ENCODE measurements at places on chromosomes 7 and 10.

DNA sequence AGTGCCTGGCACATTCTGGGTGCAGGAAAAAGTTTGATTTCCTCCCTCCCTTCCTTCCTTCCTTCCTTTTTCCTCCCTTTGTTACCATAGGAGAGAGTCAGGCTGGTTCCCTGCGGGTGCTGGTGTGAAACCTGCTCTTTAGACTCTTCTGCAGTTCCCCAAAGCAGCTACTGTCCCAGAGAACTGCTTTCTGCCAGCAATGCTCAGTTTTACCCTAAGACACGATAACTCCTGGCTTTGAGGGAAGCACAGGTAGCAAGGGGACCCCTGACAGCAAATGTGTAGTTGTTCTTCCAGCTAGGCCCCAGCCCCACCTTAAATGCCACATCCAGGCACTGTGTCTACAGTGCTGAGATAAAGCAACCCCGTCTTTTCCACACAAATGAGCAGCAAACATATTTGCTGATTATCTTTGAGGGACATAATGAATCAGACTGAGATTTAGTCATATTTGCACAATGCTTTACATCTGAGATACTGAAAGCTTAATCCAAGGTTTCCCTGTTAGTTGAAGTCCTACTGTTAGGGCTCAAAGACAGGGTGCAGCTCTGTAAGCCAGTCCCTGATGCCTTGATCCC, 55.5 kb downstream of the MET start:
- no peak for DNase-seq

DNA sequence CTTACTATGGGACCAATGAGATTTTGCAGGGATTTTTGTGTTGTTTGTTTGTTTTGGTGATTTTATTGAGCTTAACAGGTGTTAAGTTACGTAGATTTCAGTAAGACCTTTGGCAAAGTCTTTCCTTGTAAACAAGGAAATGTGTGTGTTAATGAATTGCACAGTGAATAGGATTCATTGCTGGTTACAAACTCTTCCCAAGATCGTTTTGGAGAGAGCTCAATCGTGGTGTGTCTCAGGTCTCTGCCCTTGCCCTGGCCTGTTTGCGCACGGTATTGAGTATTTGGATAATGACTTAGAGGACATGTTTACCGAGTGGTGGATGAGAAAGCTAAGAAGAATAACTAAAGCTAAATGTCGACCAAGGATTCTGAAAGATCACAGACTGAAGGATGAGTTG, 41.9 kb downstream of the PRPF18 start:
- no peak for DNase-seq

DNA sequence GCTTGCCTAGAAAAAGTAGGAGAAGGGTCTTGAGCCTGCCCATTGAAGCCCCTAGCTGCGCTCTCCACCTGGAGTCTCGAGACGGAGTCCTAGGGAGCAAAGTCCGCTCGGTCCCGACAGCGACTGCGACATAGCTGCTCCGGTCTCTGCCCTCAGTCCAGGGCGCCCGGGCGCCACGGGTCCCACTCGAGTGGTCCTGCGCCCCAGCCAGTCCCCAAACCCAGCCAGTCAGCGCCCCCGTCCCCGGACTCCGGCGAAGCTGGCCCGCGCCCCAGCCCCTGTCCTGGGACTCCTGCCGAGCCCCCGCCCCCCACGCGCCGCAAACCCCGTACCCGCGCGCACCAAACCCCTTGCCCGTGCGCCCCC, 490 bp downstream of the TNS3 start:
- DNase-seq, result no peak

DNA sequence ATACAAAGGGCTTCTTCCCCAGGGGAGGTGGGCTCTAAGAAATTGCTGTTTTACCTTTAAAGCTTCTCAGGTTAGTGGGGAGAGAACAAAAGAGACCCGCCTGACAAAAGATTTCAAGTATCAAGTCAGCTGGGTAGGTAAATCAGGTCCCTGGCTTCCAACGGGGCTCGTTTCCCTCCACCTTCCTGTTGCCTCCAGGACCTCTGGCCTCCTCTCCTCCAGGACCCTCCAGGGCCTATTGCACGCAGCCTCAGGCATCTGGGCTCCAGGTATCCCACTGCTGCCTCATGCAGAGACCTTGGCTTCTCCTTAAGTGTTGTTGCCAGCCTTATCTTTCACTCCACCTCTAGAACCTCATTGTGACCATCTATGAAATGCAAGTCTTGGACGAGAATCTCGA, 2.9 kb downstream of the BNIP3 start:
- DNase-seq, result no peak

DNA sequence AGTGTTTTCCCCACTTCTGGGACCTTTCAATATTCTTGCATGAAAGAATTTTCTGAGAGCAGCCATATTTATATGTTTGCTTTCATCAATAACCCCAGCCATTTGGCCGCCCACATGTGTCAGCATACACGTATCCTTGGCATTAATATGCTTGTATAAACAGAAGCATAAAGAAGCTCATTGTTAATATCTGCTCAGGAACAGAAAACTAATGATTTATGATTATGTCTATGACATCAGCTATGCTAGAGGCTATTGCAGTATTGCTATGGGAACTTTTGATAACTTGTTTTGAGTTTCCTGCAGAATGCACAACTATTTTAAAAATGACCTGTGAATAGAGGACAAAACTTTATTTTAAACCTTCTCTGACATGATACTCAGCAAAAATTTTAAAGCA, 300.9 kb upstream of the MTPN start:
- DNase-seq, result no peak

GRCh38 chr10:71797533-71798307, 24.4 kb upstream of the VSIR start:
- DNase-seq, result no peak

- DNase-seq, result no peak
Observed at GRCh38 chr10:43252166-43252782, 14.6 kb downstream of the RASGEF1A start.

DNA sequence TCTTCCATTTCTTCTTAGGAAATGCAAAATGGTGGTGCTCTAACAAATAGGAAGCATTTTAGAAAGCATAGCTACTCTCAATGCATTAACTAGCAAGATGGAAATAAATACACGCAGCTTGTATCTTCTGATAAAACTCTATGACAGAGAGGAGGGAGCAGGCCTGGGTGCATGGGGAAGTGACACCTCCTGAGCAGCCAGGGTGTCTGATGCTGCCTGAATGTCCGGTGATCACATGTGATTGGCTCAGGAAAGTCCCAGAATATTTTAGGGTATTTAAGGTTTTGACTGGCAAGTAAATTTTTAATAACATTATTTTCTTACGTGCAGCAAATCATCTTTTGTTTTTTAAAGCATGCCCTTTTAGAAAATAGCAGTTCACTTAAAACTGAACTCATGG, 261.0 kb upstream of the KLF6 start:
- no peak for DNase-seq

DNA sequence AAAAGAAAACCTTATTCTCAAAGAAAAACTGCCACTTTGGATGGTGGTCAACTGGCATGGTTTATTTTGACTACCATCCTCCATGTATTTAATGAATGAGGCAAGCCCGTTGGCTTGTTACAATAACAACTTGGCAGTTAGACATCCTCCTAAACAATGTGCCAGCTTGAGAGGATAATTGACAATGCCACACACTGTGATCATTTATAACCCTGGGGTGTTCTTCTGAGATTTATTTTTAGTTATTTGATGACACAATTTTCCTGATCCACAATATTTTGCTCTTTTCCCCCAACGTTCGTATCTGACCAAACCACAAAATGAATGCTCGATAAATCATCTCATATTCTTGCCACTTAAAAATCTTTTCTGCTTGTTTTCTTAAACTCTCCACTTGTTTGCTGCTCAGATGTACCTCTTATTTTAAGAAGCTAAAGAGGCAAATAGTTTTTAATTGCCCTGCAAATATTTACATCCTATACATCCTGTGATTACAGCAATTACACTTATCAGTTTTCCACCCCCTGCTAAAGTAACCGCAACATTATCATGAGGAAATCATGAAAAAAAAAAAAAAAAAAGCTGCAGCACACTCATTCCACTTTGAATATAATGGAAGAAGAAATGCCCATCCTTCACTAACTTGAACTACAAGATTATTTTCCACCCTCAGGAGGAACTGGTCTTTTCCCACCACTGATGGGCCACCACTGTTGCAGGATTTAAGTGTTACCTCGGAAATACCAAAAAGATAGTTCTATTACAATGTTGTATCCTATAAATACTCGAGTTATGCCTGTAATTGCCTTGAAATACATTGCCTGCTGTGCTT, 119.9 kb downstream of the MBL2 start:
- DNase-seq, result no peak

GRCh38 chr7:18040196-18040595, 12.6 kb upstream of the PRPS1L1 start:
- no peak for DNase-seq

DNA sequence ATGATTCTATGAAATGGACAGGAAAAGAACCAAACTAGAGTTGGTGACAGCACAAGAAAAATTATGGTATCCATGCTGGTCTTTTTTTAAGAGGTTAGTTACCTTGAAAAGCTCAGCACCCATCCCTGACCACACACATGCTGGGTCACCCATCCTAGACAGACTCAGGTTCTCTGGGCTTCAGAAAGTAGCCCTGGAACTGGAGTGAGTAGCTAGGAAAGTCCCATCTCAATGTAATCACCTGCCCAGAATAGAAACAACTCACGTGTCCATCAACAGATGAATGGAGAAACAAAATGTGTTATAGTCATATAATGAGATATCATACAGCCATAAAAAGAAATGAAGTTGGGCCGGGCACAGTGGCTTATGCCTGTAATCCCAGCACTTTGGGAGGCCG, 37.0 kb downstream of the GSDME start:
- DNase-seq, result no peak

- no peak for DNase-seq
Observed at GRCh38 chr10:113415246-113415645, 137.6 kb upstream of the HABP2 start.

DNA sequence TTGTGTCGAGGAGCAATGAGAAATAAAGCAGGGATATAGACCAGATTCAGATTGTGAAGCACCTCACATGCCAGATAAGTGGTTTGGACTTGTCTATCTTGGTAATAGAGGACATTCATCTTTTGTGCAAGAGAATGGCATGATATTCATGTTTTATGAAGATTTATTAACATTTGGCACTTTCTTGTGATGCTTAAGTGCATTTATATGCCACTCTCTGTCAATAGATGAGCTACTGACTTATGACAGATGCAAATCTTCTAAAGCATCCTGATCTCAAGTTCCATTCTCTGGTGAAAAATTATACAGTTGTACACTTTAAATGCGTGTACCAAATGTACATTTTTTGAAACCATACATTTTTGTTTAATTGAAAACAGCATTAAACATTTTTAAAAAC, 415.3 kb downstream of the SORCS3 start:
- DNase-seq, result no peak

DNA sequence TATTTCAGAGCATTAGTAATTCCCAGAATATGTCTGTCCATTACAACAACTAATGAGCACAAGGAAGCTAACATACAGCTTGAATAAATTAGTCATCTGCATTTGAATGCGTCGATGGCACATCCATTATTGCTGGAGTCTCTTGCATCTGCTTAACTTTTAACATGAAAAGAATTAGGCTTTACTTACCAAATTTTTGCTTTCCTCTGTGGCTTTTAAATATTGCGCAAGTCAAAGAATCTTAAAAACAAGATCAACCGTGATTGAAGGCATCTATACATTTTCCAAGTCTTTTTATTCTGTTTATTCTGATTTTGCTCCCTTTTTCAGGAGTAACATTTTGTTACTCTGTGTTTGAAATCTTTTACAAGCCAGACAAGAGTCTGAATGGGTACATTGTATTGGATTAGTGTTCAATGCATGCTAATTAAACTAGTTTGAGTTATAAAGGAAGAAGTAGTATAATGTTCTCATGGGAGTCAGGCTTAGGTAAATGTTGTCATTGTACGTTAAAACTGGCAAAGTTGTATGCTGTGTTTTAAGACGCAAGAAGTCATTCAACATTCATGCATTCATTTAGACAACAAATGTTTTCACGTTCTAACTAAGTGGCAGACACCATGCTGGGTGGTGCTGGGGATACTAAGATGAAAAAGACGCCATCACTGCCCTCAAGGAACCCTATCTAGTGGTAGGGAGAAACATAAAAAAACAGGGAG, 4.0 kb upstream of the CACNB2 start:
- no peak for DNase-seq

DNA sequence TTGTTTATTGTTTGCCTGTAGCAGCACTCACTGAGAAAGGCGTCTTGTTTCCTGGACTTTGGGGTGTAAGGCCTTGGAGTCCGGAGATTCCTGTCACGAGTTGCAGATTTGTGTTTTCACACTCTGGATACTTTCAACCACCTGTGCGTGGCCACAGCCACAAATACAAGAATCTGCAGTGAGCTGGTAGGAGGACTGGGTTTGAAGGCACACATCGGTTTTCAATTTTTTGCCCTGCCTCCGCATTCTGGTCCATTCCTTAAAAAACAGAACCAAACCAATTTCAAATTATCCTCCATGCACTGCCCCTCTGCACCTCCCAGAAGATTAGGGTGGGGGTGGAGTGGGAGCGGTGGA, 619 bp downstream of the EXOC4 start:
- DNase-seq, result no peak

DNA sequence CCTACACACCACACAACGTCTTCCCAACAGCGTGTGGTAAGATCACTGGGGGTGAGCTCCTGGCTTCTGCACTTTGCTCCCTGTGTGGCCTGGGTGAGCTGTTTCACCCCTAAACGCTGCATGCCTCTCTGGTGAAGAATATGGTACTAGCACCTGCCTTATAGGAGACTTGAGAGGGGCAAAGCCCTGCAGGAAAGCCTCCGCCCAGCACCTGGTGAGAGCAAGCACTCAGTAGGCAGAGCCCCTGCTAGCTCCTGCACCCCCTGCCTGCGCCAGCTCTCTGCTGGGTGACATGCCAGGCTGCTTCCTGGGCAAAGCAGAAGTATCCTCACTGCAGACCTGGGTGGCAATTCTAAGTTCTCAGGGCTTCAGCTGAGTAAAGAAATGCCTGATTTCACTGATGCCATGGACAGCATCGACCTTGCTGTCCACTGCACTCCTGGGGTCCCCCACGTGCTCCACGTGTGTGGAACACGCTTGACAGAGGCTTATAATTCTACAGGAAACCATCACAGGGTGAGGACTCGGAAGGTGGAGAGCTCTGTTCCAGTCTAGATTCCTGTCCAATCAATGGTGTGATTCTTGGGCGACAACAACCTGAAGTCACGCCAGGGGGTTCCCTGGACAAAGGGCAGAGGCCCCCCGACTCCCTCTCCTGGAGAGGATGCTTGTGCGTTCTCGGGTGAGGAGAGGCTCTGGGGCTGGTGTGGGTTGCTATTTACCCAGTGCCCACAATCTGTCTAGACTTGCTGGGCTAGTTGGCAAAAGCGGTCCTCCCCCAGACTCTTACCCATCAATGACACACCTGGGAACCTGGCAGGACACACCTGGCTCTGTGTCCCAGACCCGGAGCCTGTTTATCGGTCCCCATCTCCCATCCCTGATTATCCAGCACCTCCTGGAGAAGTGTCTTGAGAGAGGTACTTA, 5.0 kb upstream of the CALML5 start:
- DNase-seq, result no peak

All from NCI-H446 treated with DMSO at 0.1 percent for 48 hours (cell line).